ENCODE measurements at places on chromosomes 4 and X.

GRCh38 chr4:10181745-10182445 is 65.3 kb upstream of the WDR1 start:
- DNase-seq: no peak

- DNase-seq: no peak
Observed at GRCh38 chr4:160880180-160880579, 1283.6 kb downstream of the FSTL5 start.

GRCh38 chr4:22410645-22411247 is 105.1 kb downstream of the ADGRA3 start:
- no peak for DNase-seq

DNA sequence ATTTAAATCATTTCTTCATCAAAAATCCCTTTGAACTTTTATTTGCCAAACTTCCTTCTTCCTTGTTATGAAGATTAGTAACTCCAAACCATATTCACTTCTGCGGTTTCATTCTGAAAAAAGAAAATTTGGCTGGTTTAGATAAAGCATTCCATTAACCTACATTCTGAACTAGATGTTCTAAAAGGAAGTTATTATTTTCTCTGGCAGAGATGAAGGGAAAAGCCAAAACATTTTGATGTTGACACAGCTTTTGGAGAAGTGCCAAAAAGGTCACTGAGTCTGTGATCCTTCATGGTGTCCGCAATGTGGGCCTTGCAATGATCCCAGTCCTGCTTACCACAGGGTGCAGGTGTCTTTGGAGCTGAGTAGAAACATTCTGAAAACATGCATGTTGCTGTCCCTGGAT is 36.0 kb downstream of the CXCL8 start:
- peak; percentile 66 for DNase-seq

DNA sequence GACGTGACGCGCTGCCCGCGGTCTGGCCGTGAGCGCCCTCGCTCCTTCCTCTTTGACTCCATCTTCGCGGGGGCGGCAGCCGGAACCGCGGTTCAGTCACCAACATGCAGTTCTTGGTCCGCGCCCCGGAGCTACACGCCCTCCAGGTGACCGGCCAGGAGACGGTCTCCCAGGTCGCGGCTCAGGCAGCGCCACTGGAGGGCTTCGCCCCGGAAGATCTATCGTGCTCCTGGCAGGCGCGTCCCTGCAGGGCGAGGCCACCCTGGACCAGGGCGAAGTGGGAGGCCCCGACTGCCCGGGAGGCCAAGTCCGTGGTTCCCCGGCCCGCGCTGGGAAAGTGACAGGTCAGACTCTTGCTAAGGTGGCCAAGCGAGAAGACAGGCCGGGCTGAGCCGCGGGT is 2.9 kb downstream of the TRIML2 start:
- no peak for DNase-seq

- no peak for DNase-seq
Observed at GRCh38 chr4:111466811-111467604, 678.2 kb upstream of the FAM241A start.

- no peak for DNase-seq
Observed at GRCh38 chrX:126658447-126658846, 105.8 kb upstream of the DCAF12L1 start.

DNA sequence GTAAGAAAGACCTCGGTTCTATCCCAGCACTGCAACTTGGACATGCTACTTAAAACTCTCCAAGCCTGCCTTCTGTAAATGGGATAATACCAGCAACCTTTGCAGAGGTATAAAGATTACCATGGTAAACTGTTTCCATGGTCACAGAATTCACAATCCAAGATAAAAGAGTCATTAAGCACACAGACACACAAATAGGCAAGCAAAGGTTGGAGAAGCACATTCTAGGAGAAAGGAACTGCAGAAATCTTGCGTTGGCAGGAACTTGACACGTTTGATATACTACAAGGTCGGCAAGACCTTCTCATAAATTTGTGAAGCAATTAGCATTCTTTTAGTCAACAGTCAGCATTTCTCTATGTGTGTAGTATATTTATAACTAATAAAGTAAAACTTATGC is 12.3 kb upstream of the CHRNA9 start:
- DNase-seq: no peak

- no peak for DNase-seq
Observed at GRCh38 chrX:116246261-116246660, 75.7 kb downstream of the AGTR2 start.

DNA sequence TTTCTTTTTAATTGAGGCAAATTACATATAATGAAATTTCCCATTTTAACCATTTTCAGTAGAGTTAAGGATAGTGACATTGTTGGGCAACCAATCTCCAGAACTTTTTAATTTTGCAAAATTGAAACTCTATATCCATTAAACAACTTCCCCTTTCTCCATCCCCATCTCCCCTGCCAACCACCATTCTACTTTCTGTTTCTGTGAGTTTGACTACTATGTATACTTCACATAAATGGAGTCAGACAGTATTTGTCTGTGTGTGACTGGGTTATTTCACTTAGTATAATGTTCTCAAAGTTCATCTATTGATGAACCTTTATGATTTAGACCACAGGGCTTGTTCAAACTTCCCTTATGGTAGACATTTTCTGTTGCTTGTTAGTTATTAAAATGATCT is 364.5 kb upstream of the MAD2L1 start:
- no peak for DNase-seq

DNA sequence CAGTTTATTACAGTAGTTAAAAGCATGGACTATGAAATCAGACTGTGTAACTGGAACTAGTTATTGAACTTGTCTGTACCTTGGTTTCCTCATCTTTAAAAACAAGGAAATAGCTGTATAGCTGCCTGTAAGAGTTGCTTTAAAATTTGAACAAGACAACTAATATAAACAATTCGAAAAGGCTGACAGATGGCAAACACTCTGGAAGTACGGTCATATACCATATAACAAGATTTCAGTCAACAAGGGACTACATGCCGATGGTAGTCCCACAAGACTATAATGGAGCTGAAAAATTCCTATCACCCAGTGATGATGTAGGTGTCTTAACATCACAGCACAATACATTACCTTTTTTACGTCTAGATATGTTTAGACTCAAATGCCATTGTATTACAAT is 78.7 kb downstream of the CNOT6L start:
- DNase-seq: no peak

DNA sequence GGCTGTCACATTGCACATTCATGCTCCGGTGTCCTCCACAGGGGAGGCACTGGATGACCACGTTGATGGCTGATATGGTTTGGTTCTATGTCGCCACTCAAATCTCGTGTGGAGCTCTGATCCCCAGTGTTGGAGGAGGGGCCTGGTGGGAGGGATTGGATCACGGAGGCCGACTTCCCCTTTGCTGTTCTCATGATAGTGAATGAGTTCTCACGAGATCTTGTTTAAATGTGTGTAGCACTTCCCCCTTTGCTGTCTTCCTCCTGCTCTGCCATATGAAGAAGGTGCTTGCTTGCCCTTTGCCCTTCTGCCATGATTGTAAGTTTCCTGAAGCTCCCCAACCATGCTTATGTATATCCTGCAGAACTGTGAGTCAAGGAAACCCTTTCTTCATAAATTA is 22.3 kb upstream of the NAT8L start:
- DNase-seq: no peak

GRCh38 chrX:98405376-98405775 is 1521.7 kb downstream of the RPA4 start:
- DNase-seq: no peak

DNA sequence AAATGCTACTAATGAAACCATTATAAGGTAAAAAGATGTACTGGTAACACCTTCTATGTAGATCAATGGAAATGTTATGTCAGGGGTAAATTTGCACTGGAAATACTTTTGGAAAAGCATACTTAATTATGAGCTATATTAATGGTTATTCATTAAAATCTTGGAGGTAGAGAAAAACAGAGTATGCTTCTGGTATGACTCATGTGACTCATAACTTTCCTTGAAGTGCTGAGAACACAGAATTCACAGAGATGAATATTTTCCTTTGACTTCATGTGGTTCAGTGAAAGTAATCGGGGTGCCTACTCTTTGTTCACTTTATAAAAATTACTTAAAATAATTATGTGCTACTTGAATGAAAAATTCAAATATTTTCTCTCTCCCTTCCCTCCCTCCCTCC is 254.2 kb downstream of the KCTD8 start:
- no peak for DNase-seq

DNA sequence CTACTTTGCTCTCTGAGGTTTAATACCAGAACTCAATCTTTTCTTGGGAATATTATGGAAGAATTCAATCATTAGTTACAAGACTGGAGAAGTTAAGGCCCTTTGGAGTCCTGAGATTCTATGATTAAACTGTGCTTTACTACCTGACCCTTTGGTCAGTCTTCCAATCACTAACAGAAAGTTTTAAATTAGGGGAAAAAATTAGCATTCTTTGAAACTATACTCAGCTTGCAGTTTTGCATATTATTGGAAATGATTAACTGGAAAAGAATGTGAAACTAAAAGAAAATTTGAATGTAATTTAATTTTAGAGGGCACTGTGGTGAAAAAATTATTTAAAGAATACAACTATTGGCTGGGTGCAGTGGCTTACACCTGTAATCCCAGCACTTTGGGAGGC is 18.7 kb upstream of the GPR34 start:
- no peak for DNase-seq

- no peak for DNase-seq
Observed at GRCh38 chrX:39475372-39475771, 622.4 kb downstream of the BCOR start.

DNA sequence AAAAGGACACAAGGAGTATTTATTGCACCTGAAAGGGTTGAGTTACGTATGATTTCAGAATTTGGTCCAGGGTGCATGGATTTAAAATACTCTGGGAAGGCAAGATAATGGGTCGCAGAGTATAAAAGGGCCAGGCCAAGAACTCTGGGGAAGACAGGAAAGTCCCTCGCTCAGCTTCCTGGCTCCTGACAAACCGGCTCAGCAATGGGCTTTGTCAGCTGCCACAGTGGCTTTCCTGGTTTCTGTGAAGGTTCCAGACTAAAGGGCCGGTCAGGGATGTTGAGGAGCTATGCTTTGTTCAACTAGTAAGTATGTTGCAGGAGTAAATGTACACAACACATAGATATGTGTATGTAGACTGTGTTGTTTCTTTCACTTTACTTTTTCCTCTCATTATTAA is 154.4 kb upstream of the ETNPPL start:
- DNase-seq: no peak

DNA sequence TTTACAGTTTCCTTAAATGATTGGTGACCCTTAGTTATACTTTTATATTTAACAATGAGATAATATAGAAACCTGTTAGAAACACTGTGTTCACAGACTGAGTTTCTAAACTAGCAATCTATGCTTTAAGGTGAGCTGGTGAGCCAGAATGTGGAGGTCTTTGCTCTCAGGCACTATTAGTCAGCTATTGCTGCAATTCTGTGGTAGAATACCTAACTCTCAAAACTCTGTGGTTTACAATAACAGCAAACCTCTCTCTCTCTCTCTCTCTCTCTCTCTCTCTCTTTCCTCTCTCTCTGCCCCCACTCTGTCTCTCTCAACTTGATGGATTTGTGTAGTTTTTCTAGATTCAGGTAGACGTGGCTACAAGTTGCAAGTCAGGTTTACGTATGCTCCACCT is 17.6 kb upstream of the LCORL start:
- DNase-seq: no peak

- DNase-seq: peak; percentile 51
Observed at GRCh38 chr4:135365065-135365464, 1163.5 kb upstream of the PABPC4L start.

GRCh38 chr4:173151496-173151895 is 17.1 kb upstream of the GALNT7 start:
- DNase-seq: no peak

GRCh38 chr4:27198971-27199370 is 338.3 kb downstream of the STIM2 start:
- DNase-seq: no peak

DNA sequence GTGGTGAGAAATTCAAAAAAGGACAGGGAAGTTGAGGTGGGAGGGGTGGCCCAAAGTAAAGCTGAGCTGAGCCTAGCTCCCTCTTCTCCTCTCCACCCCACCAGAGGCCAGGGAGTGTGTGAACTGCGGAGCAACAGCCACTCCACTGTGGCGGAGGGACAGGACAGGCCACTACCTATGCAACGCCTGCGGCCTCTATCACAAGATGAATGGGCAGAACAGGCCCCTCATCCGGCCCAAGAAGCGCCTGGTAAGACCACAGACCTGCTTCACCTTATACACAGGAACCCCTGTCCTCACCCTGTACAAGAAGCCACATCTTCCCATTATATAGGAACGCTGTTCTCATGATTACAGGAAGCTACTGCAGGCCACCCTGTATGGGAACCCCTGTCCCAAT is 5.8 kb downstream of the GATA1 start:
- no peak for DNase-seq

GRCh38 chr4:159463235-159463634 is 360.4 kb downstream of the RAPGEF2 start:
- DNase-seq: no peak
